Epithelial cell of alveolus of lung (primary cell): ENCODE measurements at places on chromosomes 13 and 19. TPM values are rescaled to one million over a fixed set of nuclear protein-coding genes. Genes with fewer than 3 reads are reported as not detected.

The CDC42EP5 gene
- 56.0 and 60.0 TPM in 2 replicates for total RNA-seq

The PSG6 gene
- total RNA-seq: not detected in 2 replicates

The KLK15 gene
- not detected in 2 replicates for total RNA-seq

The TTYH1 gene
- total RNA-seq: not detected in 2 replicates

The DCT gene
- 0.32 TPM in 1 of 2 replicates, not detected in the other for total RNA-seq

The TEX29 gene
- total RNA-seq: not detected in 2 replicates

The ZNF544 gene
- total RNA-seq: 27.8 and 37.7 TPM in 2 replicates

The AMER2 gene
- not detected in 2 replicates for total RNA-seq

The MISP3 gene
- 1.2 and 1.8 TPM in 2 replicates for total RNA-seq

The NALCN gene
- 0.80 and 4.1 TPM in 2 replicates for total RNA-seq

The PRMT1 gene
- 174 and 372 TPM in 2 replicates for total RNA-seq

The KCNRG gene
- total RNA-seq: 1.4 and 6.0 TPM in 2 replicates

The PSPN gene
- 0.26 and 1.4 TPM in 2 replicates for total RNA-seq

The KLK3 gene
- total RNA-seq: not detected in 2 replicates

The POLD1 gene
- total RNA-seq: 25.5 and 33.4 TPM in 2 replicates

The PROZ gene
- total RNA-seq: not detected in 2 replicates
